ENCODE measurements at places on chromosomes 2 and 18.

DNA sequence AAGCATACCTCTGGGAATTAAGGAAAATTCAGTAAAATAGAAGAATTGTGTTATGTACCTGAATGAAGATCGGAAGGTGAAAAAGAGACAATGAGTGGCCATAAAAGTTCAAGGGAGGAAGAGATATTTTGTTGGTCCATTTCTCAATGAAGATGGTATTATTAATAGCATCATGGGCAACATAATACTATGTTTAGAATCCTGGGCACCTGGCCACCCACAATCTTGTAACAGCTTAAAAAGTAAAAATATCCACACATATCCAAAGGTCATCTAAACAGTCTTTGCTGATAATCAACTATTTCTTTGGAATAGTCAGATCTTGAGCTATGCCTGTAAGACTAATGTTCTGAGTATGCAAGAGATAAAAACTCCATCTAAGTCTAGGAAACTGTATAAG is 73.7 kb downstream of the XIRP2 start:
- no peak for DNase-seq

DNA sequence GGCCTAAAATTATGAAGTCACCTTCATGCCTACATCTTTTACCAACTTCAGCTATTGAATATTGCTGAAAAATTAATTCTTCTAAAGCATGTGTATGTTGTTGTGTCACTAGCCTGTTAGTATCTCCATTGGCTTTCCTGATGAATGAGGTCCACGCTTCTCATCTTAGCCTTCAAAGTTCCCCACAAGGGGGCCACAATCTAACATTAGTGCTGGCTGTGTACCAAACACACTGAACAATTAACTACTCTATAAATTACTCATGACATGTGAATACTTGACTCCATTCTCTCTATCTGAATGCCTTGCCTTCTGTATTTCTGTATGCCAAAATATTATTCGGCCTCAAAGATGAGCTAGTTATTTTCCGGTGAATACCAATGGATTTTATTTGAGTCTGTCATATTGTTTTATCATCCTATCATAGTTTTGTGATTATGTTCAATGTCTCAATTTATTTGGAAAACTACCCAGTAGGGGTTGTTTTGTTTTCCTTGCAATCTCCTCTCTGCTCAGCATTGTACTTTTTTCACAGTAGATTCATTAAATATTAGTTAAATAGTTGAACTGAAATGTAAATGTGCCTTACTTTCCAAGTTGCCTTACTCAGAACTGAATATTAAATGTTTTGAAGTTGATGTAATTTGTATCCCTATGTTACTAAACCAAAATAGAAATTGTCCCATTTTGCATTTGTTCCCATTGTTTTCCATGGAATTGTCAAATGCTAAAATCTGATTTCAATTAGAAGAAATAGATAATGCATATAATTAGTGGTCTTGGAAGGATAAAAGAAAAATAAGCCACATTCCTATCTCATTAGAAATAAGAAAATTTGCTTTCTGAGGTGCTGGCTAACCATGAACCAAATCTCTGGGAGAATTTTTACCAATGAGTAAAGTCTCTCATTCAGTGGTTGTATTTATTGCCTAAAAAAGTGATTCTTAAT is 208.4 kb upstream of the COL3A1 start:
- DNase-seq: no peak

- no peak for DNase-seq
These were observed 4.1 kb downstream of the ITGA4 start for GRCh38 chr2:181461056-181461997.

- no peak for DNase-seq
These were observed 697 bp downstream of the KCMF1 start for GRCh38 chr2:84971510-84972206.

- DNase-seq: no peak
These were observed 42.1 kb upstream of the TRIM43B start for GRCh38 chr2:95526360-95527341.

- no peak for DNase-seq
These were observed 55.4 kb downstream of the ADI1 start for GRCh38 chr2:3463944-3464343.

DNA sequence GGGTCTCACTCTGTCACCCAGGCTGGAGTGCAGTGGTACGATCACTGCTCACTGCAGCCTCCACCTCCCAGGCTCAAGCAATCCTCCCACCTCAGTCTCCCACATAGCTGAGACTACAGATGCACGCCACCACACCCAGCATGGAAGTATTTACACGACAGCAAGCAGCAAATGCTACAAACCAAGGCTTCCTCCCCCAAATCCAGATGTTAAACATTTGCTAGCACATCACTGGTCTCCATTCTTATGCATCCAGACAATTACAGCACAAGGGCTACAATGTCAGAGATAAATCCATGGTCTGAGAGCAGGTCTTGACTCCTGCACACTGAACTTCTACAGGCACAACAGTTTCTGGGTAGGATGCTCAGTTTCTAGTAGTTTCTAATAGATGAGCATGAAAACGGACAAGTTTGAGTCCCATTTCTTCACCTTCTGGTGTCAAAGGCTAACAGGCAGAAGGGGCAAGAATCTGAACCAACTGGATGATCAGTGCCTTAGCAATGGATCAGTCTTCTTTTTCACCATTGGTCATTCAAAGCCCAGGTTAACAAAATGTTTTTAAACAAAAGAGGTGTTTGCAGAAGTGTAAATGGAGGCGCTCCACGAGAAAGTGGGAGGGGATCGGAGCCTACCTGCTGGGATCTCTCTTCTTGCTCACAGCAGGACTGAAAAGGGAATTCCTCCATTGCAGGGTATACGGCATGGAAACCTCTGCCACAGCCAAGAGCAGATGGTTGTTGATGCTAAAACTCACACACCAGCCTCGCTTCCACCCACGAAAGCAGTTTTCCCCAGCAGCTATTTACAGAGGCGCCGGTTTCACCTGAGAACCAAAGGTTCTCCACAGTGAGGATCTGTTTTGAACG is 135.0 kb upstream of the ARL4C start:
- DNase-seq: no peak

DNA sequence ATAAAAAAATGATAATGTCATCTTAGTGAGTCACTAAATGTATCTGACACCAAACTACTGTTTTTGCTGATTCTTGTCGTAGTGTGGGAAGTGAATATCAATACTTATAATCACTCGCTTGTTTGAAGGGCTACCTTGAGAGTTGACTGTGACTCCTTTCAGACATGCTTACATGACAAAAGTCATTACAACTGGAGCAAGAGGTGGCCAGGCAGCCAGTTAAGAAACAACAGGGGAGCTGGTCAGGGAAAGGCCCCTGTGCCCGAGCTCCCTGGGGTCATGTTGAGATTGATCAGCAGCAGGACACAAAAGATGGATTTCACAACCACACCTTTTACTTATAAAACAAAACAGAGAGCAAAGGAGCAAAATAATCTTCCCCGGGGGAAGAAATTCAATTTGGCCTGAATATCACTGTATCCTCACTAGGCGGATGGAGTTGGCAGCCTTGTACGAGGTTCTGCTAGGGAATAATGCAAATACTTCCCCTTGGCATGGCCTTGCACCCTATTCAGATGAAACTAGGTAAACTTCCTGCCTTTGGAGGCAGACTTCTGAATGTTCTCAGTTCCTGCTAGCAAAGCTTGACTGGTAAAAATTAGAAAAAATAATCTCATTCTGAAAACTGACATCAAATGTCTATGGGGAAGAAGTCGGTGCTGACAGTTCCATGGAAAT is 101.2 kb downstream of the DYNC1I2 start:
- DNase-seq: no peak

GRCh38 chr18:68797871-68798270 is at the start of gene CCDC102B:
CCDC102B (plus strand) TSS chr18:68798080; CDS start chr18:68836764, 38,684 bp downstream.
- DNase-seq: no peak

DNA sequence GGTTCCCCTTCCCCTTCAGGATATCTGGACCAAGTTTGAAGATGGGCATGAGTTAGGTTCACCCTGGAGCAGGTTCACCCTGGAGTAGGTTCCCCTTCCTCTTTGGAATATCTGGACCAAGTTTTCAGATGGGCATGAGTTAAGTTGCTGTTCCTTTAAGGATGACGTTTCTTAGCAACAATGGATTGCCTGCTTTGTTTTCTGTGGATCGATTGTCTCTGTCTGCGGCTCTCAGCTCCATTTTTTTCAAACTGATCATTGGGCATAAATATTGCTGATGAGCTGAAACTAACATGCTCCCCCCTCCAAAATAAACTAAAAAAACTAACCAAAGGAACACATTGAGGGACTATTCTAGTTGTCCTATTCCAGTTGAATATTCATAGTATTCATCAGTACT is 149.5 kb downstream of the SPP2 start:
- no peak for DNase-seq

DNA sequence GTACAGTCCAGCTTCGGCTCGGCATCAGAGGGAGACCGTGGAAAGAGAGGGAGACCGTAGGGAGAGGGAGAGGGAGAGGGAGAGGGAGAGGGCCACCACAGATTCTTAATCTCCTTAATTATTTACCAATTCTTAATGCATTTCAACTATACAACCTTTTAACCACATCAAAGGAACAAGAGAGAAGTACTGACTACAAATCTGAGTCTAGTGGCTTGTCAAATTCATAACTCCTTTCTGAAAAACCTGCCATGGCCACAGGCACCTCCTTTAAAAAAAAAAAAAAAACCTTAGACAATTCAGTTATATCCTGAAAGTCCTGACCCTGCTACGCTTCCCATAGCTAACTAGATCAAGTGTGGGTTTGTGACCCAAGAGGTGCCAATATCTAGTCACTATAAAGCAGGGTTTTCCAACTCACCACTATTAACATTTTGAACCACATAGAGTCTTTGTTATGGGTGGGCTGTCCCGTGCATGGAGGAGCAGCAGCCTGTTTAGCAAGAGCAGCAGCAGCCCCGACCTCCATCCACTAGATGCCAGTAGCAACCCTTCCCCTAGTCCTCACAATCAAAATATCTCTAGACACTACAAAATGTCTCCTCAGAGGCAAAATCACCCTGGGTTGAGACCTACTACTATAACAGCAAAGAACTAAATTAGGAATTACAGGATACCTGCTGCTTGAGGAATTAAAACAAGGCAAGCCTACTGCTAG is 6.8 kb downstream of the ESCO1 start:
- DNase-seq: no peak

- no peak for DNase-seq
These were observed 41.3 kb downstream of the RTP5 start for GRCh38 chr2:241910604-241911520.

- no peak for DNase-seq
These were observed 50.9 kb upstream of the PLB1 start for GRCh38 chr2:28444956-28445355.

DNA sequence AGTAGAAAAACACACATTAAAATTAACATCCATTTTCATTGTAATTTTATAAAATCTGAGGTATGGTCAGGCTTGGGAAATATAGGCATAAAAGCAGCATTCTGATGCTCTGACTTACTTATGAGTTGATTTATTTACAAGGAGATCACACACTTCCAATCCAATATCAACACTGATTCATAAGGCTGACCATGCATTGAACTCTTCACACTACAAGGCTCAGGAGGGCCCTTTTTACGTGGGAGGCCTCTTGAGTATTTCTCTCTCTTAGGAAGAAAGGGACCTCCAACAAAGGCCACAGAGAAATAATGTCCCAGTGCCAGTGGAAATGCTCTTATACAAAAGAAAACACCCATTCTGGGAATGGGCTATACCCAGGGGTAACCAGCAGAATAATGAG is 222.8 kb downstream of the NAPG start:
- DNase-seq: no peak

DNA sequence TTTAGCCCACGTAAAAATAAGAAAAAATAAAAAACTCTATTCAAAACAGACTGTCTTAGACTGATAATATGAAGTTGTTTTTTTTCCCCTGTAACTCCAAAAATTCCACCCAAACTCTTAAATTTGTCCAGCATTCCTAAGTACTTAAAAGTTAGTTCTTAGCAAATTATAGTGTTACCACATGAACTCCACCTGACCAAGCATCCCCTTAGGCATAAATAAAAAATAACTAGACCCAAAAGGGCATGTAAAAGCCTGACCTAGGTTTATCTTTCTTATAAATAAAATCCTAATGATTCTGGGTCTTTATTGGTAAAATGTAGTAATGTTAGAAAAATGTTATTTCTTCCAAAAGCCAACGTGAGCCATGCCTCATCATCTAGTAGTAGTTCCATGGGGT is 54.3 kb downstream of the TTC21B start:
- no peak for DNase-seq

DNA sequence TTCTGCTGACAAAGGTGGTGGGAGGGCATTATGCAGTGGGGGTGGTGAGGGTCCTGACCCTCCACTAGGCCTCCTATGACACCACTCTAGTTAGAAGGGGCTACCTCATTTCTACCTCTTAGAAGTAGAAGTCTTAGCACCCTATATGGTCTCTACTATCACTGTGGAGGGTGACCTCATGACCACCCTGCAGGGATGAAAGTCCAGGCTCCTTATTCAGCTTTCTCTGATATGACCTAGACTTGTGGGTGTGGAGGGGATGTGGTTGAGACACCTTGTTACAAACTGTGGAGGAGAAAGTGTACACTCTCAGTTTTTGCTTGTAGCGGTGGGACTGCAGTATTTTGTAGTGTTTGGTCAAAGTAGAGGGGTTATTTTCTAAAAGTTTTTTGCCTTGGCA is 18.6 kb downstream of the TMEM182 start:
- no peak for DNase-seq

DNA sequence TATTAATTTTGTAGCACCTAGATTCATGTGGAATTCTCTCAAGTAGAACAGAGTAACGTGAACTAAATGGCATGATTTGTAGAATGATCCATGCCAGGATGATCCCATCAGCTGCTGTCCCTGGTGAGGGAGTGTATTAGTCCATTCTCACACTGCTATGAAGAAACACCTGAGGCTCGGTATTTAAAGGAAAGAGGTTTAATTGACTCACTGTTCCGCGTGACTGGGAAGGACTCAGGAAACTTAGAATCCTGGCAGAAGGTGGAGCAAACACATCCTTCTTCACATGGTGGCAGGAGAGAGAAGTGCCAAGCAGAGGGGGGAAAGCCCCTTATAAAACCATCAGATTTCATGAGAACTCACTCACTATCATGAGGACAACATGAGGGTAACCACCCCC is 312.6 kb downstream of the PTPRM start:
- DNase-seq: no peak

- DNase-seq: no peak
These were observed 8.1 kb downstream of the METTL21A start for GRCh38 chr2:207617011-207617671.

GRCh38 chr2:58131191-58132011 is 84.8 kb downstream of the VRK2 start:
- no peak for DNase-seq

DNA sequence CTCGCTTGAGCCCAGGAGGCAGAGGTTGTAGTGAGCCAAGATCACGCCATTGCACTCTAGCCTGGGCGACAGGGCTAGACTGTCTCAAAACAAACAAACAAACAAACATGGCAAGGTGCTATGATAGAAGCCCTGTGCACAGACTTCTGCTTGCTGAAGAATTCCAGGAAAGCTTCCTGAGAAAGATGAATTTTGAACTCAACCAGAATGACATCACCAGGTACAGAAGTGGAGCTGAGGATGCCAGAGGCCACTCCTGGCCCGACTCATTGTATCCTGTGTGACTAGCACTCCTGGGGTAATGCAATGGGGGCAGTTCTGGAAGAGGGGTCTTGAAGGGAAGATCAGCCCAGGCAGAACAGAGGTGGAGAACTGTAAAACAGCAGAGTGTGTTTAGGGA is 22.0 kb upstream of the PNPT1 start:
- no peak for DNase-seq

- DNase-seq: no peak
These were observed 104.1 kb upstream of the TRIB2 start for GRCh38 chr2:12612671-12613070.

- no peak for DNase-seq
These were observed 51.4 kb downstream of the ITGAV start for GRCh38 chr2:186641132-186641806.
